ENCODE measurements at places on chromosomes 5 and 9. TPM values are rescaled to one million over a fixed set of nuclear protein-coding genes. Genes with fewer than 3 reads are reported as not detected.

FOXD4L6 gene
- not detected for total RNA-seq

CTXN3 gene
- total RNA-seq: not detected

MTAP gene
- total RNA-seq: 31.0 TPM

CD72 gene
- 18.0 TPM for total RNA-seq

DNA sequence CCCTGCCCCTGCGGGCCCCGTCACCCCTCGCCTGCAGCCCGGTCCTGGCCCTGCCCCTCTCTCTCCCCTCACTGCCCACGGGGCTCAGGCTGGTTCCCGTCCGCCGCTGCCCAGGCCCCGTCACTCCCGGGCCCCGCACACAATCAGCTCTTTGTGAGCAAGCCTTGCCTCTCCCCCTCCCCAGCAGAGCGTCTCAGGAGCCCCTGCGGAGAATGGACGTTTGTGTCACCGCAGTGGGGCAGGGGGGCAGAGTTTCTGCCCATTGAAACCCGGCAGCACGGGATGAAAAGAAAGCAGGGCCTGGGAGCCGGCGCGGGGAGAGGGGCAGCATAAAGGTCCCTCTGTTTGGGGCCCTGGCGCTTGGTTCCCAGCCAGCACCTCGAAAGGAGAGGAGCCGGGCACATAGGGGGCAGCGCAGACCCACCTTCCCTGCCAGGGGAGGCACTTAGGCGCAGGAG lies 13.5 kb upstream of the NUP214 start:
- H3K4me1 ChIP-seq: no peaks in the 10 kb centered on the region
- H3K4me3 ChIP-seq: no peak overlapping the region
- H3K36me3 ChIP-seq: no peaks in the 10 kb centered on the region
- peak overlapping the region; percentile 30 for H3K27ac ChIP-seq
- DNase-seq: no peak

DNA sequence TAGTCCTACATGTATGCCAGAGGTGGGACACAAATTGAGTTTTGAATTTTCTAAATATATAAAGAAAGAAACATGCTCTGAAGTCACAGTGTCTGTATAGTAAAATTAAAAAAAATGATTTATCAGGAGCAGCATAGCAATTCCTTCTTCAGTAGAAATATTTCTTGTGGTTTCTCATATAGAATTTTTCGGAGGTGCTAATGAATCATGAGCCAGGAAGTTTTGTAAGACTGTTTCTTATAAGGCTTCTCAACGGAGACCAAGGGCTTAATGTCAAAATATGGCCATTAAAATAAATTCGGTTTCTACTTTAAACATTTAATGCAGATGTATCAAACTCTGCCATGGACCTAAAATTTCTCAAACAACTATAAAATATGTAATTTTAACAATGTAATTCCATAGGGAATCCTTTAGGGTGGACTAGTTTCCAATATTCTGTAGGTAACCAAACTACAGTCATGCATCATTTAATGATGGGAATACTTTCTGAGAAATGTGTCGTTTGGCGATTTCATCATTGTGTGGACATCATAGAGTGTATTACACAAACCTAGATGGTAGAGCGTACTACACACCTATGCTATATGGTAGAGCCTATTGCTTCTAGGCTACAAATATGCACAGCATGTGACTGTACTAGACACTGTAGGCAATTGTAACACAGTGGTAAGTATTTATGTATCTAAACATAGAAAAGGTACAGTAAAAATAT lies 66.3 kb downstream of the ANKRD55 start:
- no peak overlapping the region for H3K4me3 ChIP-seq
- DNase-seq: no peak
- H3K27ac ChIP-seq: peak overlapping the region; percentile 16
- H3K4me1 ChIP-seq: peaks cover 12% of the 10 kb centered on the region
- no peaks in the 10 kb centered on the region for H3K36me3 ChIP-seq
